ENCODE measurements at places on chromosomes 5 and 9. TPM values are rescaled to one million over a fixed set of nuclear protein-coding genes. Genes with fewer than 3 reads are reported as not detected.

Gene HMCN2
- not detected for total RNA-seq

Gene NCS1
- 0.64 TPM for total RNA-seq

DNA sequence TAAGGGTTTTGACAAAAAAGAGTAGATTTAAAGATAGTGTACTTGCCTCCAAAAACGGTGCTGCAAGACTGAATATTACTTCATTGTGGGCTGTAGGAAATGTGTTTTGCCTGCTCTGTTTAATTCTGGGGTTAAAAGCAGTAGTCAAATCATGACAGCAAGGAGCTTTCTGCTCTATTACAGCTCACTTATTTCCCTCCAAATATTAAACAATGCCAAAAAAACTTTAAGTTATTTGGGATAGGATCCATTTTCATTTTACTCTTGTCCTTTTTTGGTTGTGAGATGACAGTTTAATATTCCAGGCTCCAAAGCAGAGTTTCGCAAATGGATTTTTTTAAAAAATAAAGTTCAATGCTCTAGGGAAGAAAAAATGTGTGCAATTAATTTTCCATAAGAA, 340.4 kb upstream of the RGMB start:
- no peaks in the 10 kb centered on the region for H3K4me1 ChIP-seq
- H3K36me3 ChIP-seq = no peaks in the 10 kb centered on the region
- no peak for DNase-seq

- no peak overlapping the region for H3K4me3 ChIP-seq
- H3K27me3 ChIP-seq = peaks cover 8% of the 10 kb centered on the region
- no peak for DNase-seq
- no peak overlapping the region for H3K27ac ChIP-seq
- H3K4me1 ChIP-seq = no peaks in the 10 kb centered on the region
- H3K36me3 ChIP-seq = no peaks in the 10 kb centered on the region
Observed at GRCh38 chr5:122306461-122306860, 5.6 kb upstream of the SNCAIP start.

- DNase-seq = no peak
- H3K27me3 ChIP-seq = no peaks in the 10 kb centered on the region
- H3K4me3 ChIP-seq = no peak overlapping the region
Observed at GRCh38 chr5:121704291-121704690, 147.4 kb upstream of the FTMT start.
